ENCODE measurements at places on chromosomes 5 and 9.
A peak's percentile ranks its signal among the peaks of the same experiment; 100 is the strongest.

DNA sequence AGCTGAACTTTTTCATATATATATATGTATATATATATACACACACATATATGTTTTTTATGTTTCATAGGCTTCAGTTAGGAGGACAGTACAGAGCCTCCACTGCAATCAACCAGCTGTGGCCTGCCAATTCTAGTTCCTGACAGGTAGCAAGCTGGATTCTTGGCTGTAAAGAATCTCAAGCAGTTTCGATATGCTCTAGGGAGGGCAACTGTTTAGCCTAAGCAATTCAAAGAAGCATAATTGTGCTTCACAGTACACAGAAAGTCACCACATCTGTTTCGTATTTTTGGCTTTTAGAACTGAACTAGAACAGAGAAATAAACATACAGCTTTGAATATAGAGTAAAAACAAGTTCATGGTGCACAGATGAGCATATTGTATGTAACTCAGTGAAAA is 152.4 kb upstream of the ARRDC3 start:
- DNase-seq: no peak

GRCh38 chr5:32455311-32455710 is 10.8 kb upstream of the ZFR start:
- DNase-seq: no peak

DNA sequence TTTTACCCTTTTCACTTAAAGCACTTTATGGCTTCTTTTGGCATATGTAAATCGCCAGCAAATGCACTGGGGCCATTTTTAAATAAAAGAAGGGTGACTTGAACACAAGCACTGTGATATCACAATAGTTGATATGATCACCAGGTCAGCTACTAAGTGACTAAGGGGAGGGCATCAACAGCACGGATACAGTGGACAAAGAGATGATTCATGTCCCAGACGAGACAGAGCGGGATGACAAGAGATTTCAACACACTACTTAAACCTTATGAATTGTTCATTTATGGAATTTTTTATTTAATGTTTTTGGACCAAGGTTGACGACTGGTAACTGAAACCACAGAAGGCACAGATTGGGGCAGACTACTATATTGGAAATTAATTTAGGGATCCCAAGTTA is 54.1 kb downstream of the RORB start:
- DNase-seq: no peak

DNA sequence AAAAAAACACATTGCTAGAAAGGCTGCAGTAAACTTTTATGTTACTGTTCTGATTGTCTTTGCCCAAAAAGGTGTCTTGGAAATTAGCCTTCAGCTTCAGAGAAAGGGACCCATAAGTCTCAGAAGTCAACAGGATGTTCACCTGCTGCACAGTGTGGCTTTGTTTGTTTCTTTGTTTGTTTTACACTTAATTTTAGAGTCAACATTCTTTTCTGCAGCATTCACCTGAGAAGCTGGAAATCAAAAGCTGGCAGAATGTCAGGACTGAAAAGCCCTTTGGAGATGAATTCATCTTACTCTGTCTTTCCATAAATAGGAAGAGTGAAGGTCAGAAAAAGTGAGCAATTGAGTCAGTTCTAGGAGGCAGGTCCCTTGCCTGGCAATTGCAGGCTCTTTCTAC is 170.0 kb downstream of the PAPPA start:
- DNase-seq: no peak

DNA sequence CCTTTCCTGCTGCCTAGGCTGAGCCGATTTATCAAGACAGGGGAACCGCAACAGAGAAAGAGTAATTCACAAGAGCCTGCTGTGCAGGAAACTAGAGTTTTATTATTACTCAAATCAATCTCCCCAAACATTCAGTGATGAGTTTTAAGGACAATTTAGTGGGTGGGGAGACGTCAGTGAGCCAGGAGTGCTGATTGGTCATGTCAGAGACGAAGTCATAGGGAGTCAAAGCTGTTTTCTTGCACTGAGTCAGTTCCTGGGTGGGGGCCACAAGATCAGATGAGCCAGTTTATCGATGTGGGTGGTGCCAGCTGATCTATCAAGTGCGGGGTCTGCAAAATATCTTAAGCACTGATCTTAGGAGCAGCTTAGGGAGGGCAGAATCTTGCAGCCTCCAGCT is 19.0 kb downstream of the SNX24 start:
- no peak for DNase-seq

DNA sequence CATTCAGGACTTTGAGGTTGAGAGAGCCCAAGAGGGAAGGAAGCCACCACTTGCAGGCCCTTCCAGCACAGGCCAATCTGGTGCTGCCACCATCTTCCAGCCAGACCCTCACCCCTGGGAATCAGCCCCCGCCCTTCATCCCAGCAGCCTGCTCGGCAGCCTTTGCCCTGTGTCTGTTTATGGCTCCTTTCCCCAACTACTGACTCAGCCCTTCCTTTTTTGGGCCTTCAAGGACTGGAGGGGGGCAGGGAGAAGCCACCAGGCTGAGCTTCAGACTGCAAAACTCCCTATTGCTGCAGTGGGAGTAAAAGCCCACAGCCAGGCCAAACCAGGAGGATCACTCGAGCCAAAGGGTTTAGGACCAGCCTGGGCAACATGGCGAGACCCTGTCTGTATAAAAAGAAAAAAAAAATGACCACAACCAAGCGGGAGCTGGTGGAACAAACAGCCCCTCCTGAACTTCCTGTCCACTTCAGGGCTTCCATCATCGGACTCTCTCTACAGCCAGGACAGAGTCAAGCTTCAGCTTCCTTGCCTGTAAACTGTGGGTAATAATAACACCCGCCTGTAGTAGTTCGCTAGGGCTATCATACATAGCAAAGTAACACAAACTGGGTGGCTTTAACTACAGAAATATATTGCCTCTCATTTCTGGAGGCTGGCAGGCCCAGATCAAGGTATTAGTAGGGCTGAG is 85.9 kb upstream of the IL17B start:
- peak; percentile 83 for DNase-seq

DNA sequence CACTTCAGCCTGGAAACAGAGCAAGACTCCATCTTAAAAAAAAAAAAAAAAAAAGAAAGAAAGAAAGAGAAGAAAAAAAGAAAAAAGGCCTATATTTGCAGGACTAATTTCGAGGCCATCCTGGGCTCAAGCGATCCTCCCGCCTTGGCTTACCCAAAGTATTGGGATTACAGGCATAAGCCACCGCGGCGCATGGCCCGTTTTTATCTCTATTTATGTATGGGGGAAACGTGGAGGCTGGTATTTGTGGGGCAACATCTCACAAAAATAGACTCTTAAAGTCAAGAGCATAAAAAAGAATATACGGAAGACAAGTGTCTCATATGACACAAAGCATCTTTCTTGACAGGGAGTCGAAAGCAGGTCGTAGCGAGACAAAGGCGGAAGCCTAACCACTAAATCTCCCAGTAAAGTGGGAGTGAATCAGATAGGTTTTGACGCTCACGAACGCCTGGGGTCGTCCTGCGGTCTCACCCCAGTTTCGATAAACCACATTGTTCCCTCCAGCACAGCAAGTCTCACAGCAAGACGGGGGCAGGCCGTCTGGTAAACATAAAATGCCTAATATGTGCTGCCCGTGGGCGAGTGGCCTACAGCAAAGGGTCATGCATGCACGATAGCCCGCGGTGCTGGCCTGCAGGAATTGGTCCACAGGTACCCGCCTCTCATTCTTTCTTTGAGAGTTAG is 1.8 kb upstream of the TRIM41 start:
- DNase-seq: no peak

GRCh38 chr9:127571971-127572370 is 40.1 kb upstream of the STXBP1 start:
- DNase-seq: no peak

DNA sequence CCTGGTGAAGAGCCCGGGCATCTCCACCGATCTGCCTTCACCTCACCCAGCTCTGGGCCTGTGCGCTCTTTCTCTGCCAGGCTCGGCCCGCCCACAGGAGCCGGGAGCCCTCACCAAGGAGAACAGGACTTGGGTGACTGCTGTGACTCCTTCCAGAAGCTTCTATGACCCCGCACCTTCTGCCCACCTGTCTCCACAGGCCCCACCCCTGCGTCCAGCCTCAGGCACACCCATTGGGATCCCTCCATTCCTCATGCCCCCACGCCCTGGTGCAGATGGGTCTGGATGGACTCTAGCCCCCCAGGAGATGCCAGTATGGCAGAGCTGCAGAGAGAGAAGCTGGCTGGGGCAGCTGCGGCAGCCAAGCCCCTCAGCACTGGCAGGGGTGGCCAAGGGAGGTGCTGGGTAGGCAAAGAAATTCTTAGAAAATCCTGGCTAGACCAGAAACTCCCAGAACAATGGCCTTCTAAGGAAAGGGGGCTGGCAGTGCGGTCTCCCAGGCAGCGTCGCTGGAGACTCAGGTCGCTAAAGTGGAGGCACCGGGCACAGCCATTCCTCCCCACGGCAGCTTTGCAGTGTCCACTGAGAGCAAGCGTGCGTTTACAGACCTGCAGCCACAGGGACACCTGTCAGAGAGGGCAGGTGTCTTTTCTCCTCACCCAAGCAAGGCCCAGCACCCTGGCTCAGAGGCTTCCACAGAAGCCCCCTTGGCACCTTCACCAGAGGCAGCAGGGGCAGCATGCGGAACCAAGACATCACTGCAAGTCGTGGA is 17.3 kb downstream of the LPCAT1 start:
- no peak for DNase-seq

Measured in lung microvascular endothelial cell (primary cell).